ENCODE measurements at places on chromosomes 11 and 22.

DNA sequence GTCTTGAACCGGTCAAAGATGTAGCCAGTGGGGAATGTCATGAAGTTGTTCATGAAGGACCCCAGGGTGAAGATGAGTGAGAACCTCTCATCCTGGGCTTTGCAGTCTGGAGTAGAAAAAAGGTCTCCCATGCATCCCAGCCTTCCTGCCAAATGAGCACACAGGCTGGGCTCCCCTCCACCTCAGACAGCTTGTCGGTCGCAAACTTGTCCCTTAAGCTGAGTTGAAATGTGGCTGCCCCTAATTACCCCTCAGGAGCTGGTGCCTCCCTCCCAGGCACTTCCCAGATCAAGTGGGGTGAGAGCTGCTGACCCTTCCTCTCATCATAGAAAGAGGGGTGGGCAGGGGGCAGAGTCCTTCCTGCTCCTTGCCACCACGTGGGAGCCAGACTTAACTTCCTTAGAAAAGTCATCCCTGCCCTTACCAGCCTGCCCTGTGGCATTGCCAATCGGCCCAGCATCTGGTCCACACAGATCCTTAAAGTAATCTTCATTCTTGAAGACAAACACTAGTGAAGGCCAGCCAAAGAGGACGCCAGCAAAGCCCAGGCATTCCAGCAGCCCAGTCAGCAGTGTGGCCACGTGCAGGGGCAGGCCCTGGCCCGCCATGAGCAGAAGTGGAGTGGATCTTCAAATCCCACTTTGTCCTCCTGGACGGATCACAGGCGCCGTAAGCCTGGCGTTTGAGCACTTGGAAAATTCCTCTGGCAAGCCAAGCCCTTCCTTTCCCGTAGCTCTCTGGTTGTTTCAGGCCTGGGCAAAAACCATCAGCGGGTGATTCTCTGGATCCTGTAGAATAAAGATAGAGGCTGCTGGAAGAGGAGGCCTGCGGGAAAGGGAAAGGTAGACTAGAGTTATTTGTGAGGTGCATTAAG lies 1.1 kb downstream of the SLC43A3 start:
- no peak for DNase-seq

- no peak for DNase-seq
Measured at GRCh38 chr11:20080032-20080685, 80.1 kb downstream of the DBX1 start.

DNA sequence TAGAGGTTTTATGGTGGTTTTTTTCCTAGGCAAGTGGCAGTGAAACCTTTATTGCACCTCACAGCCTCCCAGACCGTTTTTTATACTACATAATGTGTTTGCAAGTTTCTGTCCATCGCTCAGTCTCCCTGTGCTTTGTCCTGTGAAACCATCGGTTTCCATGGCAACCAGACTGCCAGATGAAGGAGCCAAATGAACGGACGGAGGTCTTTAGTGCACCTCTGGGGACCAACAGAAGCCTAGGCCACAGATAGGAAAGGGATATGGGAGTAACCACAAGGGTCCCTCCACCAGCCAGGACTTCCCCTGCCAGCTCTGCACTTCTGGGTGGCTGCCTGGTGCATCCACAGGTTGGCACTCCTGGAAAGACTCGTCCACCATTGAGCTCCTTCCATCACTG lies 165.0 kb downstream of the CHST1 start:
- no peak for DNase-seq

DNA sequence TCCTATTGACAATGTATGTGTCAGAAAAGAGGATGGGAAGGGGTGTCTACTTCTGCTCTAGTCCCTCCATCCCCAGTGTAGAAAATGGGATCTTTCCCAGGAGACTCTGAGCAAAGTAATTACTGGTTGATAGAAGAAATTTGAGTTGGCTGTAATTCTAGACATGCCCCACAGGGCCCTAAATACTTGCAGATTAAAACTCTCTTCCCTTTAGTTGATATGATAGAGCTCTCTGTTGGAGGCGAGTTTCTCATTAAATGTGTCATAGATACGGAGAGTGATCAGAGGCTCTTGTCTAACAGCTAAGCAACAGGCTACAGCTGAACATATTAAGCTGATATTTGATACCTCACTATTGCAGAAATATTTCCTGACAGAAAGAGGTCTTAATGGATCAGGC lies 32.9 kb downstream of the OR52E1 start:
- no peak for DNase-seq

- DNase-seq, result no peak
Measured at GRCh38 chr11:126963115-126963514, 37.5 kb downstream of the KIRREL3 start.

DNA sequence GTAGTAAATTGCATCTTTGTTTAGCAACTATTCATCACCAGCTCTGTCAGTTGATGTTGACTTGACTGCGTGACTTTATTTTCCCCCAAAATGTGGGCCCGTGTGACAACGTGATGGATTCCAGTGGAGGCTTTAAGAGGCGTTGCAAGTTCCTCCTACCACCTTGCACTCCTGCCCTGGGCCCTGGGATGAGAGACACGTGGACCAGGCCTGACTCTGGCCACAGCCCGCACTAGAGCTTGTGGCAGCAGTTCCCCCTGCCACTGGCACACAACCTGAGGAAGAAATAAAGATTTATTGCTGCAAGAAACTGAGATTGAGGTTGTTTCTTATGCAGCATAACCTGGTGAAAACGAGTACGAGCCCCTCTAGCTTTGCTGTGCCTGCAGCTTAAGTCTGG lies 31.9 kb downstream of the RASD2 start:
- no peak for DNase-seq

DNA sequence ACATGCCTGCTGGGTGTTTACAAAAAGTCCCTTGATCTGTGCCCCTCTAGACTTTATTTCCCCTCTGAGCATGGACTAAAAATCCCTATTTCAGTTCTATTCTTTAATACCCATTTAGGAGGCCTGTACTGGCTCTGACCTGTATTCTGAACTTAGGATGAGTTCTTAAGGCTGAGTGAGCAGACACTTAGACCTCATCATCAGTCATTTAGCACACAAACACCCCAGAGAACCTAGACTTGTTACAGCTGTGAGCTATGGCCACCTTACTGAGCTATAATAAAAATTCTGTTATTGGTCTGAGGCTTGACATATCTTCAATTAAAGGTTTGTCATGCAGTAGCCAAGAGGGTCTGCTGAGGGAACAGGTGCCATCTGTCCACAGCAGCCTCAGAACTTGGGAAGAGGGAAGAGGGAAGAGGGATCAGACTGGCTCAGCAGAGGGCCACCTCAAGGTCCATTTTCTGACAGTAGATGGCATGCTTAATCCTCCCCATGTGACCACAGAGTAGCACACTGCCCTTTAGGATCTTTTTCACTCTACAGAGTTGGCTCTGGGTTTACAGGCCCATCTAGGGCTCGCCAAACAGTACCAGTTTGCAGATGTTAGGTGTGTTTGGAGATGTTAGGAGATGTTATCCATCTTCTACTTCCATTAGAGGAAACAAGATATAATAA lies 30.2 kb upstream of the RRM1 start:
- DNase-seq, result no peak

- DNase-seq, result no peak
Measured at GRCh38 chr11:132888226-132888625, 644.1 kb downstream of the OPCML start.

DNA sequence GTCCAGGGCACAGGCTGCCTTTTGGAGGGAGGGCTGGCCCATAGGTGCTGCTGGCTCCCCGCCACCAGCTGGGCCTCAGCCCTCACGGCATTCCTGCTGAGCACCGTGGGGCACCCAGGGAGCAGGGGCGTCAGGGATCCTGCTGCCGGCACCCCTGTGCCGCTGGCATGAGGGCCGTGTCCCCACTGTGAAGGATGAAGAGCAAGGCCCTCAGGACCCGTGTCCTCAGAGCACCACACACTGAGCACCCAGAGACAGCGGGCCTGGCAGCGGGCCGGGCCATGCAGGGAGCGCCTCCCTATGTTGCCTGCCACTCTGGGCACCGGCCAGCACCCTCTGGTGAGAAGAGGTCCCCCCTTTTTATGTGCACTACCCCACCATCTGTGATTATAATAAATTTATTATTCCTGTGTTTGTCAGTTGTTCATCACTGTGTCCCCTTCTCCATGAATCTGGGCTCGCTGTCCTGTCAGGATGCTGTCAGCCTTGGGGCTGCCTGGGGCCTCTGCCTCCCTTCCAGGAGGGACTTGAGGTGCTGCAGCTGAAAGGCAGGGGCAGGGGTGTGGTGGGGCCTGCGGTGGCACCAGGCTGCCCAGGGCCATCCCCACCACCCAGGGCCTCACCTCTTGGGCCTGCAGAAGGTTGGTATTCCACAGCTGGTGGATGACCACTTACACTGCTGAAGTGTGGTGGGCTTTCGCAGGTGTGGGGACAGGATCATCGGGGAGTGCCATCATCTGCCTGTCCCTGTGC lies 80.0 kb downstream of the MED15 start:
- DNase-seq, result no peak

DNA sequence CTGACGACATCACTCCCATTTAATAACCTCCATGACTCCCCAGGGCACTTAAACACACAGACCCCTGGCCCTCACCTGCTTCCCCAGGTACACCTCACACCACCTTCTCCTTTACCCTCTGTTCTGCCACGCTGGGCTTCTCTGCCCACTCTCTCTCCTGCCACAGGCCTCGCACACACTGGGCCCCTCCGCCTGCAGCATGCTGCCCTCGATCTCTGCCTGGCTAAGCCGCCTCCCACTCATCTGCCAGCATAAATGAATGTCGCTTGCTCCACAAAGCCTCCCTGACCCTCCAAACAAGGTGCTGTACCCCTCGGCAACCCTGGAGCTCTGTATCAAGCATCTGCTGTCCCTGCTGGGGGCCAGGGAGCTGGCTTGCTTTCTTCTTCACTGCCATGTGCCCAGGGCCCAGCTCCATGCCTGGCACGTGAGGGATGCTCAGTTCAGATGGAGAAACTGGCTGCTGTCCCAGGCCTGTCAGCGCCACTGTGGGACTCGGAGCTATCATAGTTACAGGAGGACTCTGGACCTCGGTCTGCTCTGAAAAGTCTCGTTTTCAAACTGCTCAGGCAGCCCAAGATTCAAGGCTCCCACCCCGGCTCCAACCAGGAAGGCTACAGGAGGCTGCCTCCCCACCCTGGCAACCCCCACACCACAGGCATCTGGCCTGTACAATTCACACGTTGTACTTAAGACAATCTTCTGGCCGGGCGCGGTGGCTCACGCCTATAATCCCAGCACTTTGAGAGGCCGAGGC lies 11.9 kb downstream of the TTLL1 start:
- DNase-seq, result no peak

- DNase-seq, result no peak
Measured at GRCh38 chr22:46777609-46777970, 15.1 kb downstream of the TBC1D22A start.

GRCh38 chr11:17568944-17569343 lies 21.9 kb downstream of the OTOG start:
- no peak for DNase-seq

DNA sequence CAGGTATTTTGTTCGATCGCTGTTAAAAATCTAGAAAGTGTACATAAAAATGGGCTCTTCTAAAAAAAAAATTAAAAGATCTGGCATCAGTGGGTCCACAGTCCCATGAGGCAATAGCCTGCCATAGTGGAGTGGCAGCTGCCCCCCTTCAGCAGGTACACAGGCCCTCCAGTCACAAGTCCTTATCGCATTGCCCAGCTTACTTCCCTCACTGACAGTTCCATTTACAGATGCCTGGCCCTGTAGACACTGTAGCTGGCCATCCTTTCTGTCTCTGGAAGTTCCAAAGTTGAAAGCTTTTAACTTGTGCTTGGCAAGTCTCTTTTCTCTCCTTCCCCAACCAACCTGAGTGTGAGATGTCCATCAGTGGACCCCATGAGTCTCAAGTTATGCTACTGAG lies 11.4 kb downstream of the ZNRF3 start:
- no peak for DNase-seq

DNA sequence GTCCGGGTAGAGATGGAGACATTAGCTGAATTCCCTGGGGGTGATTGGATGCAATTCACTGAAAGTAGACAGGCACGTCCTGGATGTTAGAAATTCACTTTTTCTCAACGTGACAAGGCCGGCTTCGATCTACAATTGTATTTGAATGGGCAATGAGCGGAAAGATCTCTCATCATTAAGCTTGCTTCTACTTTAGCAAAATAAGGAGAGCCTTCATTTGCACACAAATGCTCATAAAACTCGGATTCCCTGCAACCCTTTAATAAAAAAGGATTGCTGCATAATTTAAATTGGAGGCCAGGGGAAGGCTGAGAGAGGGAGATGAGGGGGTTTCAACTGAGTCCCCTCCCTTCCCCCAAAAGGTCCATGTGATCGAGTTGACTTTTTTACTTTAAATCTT lies 10.6 kb upstream of the PAX6 start:
- no peak for DNase-seq
